Stimulated activated CD4-positive, alpha-beta T cell treated with anti-CD3 and anti-CD28 coated beads, TNF-alpha, amount 100 ng/mL, for 4 hours (primary cell): ENCODE measurements at places on chromosomes 6 and 20.

DNA sequence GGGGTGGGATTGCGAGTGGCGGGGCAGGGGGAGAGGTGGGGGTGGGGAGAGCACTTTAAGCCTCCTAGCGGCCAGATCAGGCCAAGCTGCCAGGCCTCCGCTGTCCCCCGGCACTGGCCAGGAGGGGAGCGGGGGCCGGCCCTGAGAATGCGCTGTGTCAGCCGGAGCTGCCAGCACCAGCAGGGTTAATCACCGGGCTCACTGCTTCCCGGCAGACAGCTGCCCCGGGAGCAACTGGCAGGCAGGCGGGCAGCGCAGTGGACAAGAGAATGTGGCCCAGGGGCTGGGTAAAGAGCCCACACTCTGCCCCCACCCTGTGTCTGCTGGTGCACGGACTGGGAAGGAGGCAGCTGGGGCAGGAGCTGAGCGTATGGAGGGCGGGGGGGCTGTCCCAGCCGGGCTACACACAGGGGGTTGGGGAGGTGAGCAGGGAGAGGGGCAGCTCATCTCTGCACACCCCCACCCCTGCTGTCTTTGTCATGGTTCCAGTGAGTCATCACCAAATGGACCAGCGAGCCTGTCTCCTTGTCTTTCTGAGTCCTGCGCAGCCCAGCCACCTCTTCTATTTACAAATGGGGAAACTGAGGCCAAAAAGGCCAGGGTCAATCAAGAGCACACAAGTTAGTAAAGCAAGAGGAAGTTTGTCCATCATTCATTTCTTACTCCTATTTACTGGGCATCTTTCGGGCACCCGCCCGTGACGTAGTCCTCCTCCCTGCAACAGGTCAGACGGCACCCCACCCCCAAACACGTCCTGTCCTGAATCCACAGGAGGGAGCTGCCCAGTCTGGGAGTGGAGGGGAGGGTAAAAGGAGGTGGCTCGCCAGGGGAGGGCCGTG is 2.1 kb upstream of the LAMA5 start:
- no peak for DNase-seq

DNA sequence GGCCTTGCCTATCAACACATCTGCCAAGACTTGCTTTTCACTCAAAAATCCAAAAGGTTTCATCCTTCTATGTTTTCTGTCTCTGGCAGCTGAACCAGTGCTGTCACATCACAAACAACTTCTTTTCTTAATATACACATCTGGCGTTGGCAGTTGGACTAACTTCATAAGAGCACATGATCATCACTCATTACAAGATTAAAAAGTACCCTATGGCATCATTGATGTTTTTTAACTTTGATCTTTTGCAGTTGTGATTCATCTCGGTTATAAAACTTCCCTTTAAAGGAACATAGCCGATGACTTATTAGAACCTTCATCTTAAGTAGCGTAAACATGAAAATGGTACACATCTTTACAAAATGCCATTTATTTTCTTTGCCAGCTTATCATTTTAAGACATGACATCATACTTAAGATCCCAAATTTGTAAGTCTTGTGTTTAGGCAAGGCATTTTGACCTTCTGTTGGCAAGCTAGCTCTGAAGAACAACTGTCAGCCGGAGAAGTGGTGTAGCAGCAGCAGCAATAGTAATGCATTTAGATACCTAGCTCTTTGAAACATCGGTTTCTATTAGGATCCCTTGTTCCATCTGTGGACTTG is 64.2 kb upstream of the SUPT3H start:
- no peak for DNase-seq

- DNase-seq, result no peak
These were observed 100.9 kb upstream of the NFATC2 start for GRCh38 chr20:51643390-51643789.

GRCh38 chr6:128964233-128964755 is 81.4 kb downstream of the LAMA2 start:
- no peak for DNase-seq

GRCh38 chr20:11807054-11808048 is 110.3 kb upstream of the BTBD3 start:
- DNase-seq, result no peak

DNA sequence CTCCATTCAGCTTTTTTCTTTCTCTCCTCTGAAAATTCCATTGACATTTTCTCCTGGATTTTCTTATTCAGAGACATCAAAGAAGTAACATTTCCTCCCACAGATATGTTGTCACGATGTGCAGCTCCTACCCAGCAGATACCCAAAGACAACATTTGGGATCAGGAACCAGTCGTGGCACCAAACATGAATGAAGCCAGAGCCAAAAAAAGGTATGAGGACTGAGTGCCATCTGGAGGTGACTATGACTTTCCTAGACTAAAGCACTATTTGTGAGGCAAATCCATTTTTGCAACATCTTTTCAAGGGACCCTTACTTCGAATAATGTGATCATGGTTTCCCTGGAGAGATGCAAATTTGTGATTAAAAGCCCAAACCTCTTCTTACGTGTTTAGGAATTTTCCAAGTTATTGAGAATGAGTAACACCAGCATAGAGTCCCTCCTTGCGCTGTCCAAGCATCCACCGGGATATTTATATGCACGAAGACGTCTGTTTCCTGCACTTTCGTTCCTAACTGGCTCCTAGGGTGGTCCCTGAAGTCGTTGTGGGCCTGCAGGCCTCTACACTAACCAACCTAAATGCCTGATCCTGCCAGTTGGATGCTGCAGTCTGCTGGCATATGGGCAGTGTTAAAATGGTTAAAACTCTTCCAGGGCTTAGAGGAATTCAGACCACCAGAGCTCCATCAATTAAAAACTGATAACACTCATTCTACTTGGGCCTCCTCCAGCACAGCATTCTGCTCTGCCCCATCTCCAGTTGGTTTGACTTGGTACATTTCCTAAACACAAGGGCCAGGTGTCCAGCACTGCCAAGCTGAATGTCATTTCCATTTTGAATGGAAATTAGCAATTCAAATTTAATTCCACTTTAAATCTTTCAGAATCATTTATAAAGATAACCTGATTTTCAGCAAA is 256.6 kb downstream of the C6orf118 start:
- DNase-seq, result no peak

GRCh38 chr6:142262231-142262630 is 39.6 kb upstream of the ADGRG6 start:
- no peak for DNase-seq

DNA sequence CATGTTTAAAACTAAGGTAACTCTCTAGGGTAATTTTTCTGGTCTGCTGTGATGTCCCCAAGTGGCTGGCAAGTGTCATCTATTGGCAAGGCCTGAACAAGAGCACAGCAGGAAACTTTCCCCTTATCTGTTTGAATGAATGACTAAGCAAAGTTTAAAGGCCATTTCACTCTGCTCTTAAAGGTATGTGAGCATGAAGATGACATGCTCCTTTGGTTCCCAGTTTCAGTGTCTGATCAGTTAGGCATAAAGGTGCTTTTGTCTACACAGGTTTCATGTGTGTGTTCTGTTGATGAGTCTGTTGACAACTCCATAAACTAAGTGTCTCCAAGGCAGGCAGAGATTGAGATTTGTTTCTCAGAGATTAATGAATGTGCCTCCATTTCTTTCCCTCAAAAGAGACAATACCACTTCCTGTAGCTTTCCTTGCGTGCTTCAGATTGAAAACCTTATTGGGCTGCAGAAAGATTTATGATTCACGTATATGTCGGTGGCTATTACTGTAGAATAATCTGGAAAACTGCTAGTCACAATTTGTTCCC is 83.9 kb downstream of the MAP3K7 start:
- no peak for DNase-seq

- no peak for DNase-seq
These were observed 62.4 kb upstream of the GMDS start for GRCh38 chr6:2307799-2308198.

- DNase-seq, result no peak
These were observed 50.0 kb downstream of the LAMA4 start for GRCh38 chr6:112204350-112204706.

DNA sequence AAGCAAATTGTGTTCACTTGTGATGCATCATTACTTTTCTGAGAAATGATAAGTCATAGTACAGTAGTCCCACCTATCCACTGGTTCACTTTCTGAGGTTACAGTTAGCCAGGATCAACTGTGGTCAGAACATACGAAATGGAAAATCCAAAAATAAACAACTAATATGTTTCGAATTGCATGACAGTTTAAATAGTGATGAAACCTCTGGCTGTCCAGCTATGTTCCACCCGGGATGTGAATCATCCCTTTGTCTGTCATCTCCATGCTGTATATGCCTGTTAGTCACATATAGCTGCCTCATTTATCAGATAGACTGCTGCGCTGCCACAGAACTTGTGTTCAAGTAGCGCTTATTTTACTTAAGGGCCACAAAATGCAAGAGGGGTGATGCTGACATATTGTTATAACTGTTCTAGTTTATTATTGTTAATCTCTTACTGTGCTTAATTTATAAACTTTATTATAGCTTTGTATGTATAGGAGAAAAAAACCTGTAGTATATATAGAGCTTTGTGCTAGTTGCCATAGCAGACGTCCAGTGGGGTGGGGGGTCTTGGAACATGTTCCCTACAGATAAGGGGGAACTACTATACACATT is 29.2 kb downstream of the AFDN start:
- no peak for DNase-seq

- DNase-seq, result no peak
These were observed 6.6 kb downstream of the MOG start for GRCh38 chr6:29663300-29664042.

DNA sequence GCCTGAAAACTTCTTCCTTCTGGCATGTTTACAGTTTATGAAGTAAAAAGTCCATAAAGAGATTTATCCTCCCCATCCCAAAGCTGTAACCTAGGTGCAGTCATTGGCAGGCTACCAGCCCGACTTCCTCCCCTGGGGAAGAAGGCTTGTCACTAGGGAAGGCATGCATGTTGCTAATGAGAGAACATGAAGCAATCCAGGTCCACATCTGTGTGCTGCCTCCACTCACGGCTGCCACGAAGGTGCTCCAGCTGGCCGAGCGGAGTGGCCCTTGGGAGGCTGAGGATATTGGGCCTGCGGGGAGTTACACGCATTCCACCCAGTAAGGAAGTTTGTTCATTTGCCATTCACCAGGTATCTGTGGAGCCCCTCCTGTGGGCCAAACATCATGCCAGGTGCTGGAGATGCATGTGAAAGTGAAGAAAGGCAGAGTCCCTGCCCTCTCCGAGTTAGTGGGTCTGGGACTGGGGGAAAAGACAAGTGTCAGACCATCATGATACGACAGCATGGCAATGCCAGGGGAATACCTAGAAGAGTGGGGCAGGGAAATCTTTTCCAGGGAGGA is 257.0 kb downstream of the NRN1 start:
- DNase-seq, result no peak

DNA sequence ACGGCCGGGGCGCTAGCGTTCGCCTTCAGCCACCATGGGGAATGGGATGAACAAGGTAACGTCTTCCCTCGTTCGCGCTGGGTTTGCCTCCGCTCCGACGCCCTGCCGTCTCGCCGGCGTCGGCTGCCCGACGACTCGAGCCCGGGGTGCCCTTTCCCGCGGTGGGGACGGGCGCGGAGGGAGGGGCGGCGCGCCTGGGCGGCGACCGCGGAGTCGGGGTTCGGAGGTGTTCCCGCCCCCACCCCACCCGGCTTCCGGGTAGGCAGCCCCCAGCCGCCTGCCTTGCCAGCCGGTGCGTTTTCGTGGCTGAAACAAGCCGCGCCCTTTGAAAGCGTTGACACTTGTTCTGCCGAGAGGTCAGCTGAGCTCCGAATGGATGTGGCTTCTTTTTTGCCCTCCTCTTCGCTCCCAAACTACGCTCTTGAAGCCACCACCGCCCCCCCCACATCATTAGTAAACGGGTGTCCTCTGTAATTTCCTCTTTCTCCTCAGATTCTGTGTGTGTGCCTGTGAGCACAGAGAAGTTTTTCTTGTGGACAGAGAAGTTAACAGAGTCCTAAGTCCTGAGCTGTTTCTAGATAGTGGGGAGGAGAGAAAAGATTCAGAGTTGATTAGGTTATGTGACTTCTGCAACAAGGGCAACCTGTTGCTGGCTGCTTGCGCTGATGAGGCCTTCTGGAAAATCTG is 362 bp downstream of the DUSP22 start:
- peak; percentile 73 for DNase-seq

DNA sequence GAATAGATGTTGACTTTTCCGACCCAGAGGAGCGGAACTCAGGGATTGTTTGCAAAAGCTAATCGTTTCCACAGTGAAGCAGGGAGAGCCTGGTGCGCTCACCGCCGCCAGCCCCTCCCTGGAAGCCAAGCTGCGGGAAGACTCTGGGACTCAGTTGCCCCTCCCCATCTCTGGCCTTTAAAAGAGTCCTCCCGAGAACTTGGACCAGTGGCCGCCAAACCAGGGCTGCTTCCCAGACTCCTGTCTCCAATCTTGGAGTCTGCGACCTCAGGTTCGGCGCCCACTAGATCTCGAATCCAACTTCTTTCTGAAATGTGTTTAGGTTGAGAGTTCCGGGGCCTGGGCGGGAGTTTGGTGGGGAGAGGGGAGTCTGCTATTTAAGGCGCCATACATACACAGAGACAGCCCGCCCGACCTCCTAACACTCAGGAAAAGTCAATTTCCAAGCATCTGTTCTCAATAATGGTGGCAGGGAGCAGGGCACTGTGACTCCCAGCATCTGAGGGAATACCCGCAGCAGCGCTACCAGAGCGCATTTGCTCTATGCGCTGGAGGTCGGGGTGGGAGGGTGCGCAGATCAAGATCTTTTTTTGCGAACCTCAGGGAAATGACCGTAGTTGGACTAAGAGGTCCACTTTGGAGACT is 800 bp upstream of the GRIK2 start:
- no peak for DNase-seq

DNA sequence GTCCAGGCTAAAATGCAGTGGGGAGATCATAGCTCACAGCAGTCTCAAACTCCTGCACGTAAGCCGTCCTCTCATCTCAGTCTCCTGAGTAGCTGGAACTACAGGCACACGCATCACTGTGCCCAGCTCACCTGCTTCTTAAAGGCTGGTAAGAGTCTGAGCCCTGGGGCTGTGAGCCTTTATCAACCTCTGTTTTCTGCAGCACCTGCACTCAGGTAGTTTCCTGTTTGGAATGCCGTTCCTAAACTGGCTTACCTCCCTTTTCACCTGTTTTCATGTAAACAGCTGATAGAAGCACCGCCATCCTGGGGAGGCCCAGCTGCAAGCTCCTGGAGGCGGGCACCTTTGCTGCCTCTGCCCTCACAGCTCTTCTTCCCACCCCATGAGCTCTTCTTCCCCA is 45.4 kb downstream of the SLC24A3 start:
- DNase-seq, result no peak

- DNase-seq, result no peak
These were observed 82.8 kb upstream of the E2F3 start for GRCh38 chr6:20318851-20319387.

GRCh38 chr20:4905613-4906012 is 95.7 kb downstream of the SLC23A2 start:
- DNase-seq, result no peak

- no peak for DNase-seq
These were observed 24.5 kb downstream of the OVOL2 start for GRCh38 chr20:18032977-18033892.

DNA sequence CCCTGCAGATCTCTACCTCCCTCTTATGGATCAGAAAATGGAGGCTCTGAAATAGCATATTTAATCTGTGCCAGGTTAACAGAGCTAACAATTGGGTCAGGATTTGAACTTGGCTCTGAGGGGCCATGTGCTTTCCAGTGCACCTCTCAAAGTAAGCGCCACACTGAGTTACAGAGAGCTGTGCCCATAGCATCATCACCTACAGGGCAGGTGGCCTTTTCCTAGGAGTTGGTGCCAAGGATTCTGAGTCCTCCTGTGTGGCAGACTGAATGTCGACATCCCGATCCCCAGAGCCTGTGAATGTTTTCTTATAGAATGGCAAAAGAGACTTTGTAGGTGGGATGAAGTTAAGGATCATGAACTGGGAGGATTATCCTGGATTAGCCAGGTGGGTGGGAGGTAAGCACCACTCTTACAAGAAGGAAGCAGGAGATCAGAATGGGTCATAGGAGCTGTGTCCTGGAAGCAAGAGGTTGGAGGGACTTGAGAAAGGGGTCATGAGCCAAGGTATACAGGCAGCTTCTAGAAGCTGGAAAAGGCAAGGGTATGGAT is 68.0 kb upstream of the TBC1D7 start:
- DNase-seq, result no peak
